Suprapubic skin (tissue), 4 donors: ENCODE measurements at places on chromosomes 6 and 20. TPM values are rescaled to one million over a fixed set of nuclear protein-coding genes. Genes with fewer than 3 reads are reported as not detected.

The BCAS4 gene
- 1.2 TPM for total RNA-seq

GRCh38 chr20:58330249-58330648, 20.7 kb downstream of the RAB22A start:
- no peaks in the 10 kb centered on the region for H3K36me3 ChIP-seq
- DNase-seq = no peak
- H3K4me1 ChIP-seq = peaks cover 8% of the 10 kb centered on the region

The TSHZ2 gene
- 10.2 TPM for total RNA-seq

The UBE2C gene
- 23.0 TPM for total RNA-seq

The NMBR gene
- not detected for total RNA-seq

The RIPK1 gene
- 37.6 TPM for total RNA-seq

The BPIFB1 gene
- total RNA-seq = not detected

DNA sequence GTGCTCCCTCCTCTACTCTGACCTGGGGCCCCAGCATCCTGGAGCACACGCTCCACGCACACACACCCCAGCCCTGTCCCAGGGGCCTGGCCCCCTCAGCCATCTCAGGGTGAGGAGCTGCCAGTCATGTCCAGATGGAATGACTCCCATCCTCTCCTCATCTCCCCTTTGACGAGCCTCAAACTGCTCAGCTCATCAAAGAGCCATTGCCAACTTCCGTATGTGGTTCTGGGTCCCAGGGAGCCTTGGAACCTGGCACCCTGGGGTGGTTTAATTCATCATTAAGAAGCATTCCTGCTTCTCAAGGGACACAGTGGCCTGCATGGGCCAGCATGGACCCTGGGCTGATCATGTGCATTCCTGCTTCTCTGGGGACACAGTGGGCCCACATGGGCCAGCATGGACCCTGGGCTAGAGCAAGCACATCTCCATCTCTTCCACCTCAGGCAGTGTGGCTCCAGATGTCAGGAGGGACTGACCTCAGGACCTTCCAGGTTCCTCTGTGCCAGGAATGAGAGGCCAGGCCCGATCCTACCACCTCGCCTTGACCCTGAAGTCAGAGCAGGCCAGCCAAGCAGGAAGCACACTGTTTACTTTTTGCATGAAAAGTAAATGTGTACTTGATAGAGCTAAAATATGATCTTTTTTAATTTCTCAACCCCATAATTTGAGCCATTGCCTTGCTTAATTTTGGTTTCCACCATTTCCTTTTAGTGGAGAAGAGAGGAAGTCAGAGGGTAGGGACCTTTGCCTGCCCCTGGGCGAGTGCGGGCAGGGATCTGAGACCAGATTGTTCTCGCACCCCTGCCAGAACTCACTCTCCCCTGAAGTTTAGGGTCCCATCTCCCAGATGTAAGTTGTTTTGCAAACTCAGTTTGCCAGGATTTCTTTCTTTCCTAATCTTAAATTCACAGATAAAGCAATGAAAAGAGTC, 26.1 kb downstream of the SPATA2 start:
- peaks cover 44% of the 10 kb centered on the region for H3K36me3 ChIP-seq
- no peak overlapping the region for H3K4me3 ChIP-seq
- no peak overlapping the region for H3K27ac ChIP-seq

GRCh38 chr6:154786144-154786868, 53.1 kb downstream of the SCAF8 start:
- no peak overlapping the region for H3K27ac ChIP-seq
- DNase-seq = no peak
- H3K27me3 ChIP-seq = no peaks in the 10 kb centered on the region
- H3K4me1 ChIP-seq = peaks cover 10% of the 10 kb centered on the region

DNA sequence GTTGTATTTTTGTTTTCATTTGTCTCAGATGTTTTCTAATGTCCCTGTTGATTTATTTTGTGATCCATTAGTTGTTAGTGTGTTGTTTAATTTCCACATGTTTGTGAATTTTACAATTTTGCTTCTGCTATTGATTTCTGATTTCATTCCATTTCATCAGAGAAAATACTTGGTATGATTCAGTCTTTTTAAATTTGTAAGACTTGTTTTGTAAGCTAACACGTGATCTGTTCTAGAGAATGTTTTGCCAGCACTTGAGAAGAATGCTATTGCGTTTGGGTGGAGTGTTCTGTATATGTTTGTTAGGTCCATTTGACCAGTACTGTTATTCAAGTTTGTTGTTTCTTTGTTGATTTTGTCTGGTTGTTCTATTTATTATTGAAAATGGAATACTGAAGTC, 53.9 kb downstream of the KIZ start:
- peaks cover 10% of the 10 kb centered on the region for H3K4me1 ChIP-seq
- H3K36me3 ChIP-seq = no peaks in the 10 kb centered on the region
- H3K27me3 ChIP-seq = no peaks in the 10 kb centered on the region
- DNase-seq = no peak

The LINC00237 gene
- not detected for total RNA-seq

DNA sequence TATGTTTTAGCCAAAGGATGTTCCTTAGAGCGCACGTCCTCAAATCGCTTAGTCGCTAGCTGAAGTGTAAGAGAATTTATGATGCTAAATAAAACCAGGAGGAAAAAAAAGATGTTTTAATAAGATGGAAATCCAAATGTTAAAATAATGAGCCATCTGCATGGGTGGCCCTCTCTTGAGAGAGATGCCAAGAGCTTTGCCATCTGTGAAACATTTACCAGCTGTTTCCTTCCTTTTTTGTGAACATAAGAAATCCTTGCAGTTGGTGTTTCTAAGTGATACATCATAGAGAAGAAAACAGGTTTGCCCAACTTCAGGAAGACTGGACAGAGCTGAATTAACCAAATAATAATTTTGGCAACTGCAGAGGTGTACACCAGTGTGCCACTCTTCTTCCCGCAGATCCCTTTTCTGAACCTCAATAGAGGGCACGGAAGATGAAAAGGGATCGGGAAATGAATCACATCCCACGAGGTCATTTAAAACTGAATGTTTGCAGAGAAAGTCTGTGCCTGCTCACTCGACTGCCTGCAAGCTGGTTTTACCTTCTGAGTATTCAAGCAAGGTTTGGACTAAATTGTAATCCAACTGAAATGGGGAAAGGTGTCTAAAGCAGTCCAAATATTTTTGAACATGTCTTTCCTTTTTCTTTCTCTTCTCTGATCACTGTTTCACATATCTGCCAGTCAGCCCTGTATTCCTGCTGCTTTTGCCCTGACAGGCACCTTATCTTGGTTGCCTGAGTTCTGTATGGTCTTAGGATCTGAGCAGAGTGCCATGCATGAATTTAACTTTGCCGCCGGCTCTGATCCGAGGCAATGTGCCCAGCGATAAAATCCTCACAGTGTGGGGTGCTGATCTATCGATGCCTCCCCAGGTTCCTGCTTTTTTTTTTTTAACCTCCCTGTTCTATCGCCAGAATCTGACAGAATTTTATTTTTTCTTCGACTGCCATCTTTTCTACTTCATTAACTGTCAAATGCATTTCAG, 35.5 kb upstream of the TSHZ2 start:
- no peaks in the 10 kb centered on the region for H3K36me3 ChIP-seq
- H3K27me3 ChIP-seq = no peaks in the 10 kb centered on the region
- H3K4me3 ChIP-seq = no peak overlapping the region
- DNase-seq = no peak

The EEF1A2 gene
- 12.0 TPM for total RNA-seq

DNA sequence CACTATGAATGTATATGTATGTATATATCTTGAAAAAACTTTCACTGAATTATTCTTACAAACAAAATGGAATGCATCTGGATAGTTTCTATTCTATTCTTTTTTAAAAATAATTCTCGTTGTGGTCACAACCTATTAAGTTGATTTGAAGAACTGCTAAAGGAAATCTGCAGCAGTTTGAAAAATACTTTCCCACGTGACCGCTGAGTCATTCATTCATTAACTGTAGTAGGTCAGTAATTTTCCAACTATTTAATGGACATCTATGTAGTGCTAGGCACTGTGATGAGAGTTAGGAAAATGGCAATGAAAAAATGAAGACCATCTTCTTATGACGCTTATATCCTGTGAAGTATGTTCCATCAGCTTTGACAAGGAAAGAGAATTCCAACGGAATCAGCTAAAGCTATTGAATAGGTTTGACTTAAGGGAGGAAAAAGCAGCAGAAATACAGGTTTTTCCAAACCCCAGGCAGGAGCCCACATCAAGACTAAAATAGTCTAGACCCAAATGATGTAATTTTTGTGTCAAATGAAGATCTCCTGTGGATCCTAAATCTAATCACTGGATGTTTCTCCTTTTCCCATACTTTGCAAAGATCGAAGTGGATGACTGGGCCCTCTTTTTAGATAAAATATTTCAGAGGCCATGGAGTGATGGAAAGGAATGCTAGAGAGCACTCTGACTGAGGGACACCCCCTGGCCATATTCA, 4.1 kb upstream of the EFHC1 start:
- DNase-seq = no peak
- no peaks in the 10 kb centered on the region for H3K36me3 ChIP-seq
- H3K27me3 ChIP-seq = no peaks in the 10 kb centered on the region
- no peak overlapping the region for H3K27ac ChIP-seq
